ENCODE measurements at places on chromosomes 1 and 21.

DNA sequence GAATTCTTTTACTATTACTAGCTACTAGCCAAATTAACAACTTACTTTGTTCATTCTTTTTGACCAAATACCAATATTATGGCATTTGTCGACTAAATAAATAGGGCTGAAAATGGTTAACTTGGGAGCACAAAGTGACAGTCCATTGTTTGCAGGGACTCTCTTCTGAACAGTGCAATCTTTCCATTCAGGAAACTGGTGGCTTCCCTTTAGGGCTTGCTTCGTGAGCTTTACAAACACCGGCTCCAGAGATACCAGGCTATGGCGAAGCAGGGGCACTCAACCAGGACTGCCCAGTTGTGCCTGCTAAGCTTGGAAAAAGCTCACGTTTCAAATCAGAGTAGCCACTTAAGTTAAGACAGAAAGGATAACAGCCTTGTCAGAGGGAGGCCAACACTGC, 12.3 kb downstream of the RAB42 start:
- no peak for DNase-seq

- no peak for DNase-seq
Measured at GRCh38 chr21:34270411-34270810, 93.4 kb upstream of the KCNE2 start.

GRCh38 chr21:31560479-31560878, 99.0 kb upstream of the SOD1 start:
- no peak for DNase-seq

DNA sequence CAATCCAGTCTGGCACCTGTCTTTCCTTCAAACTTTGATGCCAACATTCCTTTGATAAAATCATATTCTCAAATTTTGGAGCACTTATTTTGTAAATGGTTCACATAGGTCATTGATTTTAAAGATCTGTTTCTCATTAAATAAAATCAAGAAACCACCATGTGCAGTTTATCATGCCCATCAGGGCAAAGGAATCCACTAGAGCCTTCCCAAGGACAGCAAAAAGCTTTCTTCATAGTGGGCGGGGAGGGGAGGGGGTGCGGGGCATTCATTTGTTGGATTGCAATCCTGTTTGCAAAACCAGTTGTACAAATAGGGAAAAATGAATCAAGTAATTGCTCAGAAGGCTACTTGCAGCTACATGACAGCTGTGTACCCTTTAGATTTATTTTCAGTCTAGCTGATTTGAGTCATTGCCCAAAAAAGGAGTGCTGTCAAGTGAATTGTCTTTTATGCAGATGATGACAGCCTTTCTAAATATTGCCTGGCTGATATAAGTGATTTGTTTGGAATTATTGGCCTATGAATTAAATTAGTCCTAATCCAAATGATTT, 23.0 kb downstream of the LRRC8B start:
- DNase-seq = peak; percentile 63

- DNase-seq = no peak
Measured at GRCh38 chr1:43949678-43950077, 2.9 kb downstream of the IPO13 start.
